ENCODE measurements at places on chromosomes 7 and 10. TPM values are rescaled to one million over a fixed set of nuclear protein-coding genes. Genes with fewer than 3 reads are reported as not detected.

The HOXA2 gene
- total RNA-seq: 1.6 TPM

The SDHAF3 gene
- total RNA-seq: 12.8 TPM

The GJC3 gene
- not detected for total RNA-seq

The RSPH10B gene
- not detected for total RNA-seq

The SLC13A4 gene
- not detected for total RNA-seq

The EPHB4 gene
- total RNA-seq: 36.4 TPM

The INA gene
- 6.4 TPM for total RNA-seq

The ATP5MK gene
- 101 TPM for total RNA-seq

The RBM20 gene
- under 0.01 TPM for total RNA-seq

The TRIM8 gene
- 25.5 TPM for total RNA-seq

The SORBS1 gene
- total RNA-seq: 0.18 TPM

The SH2D4B gene
- total RNA-seq: not detected

The PIP4K2A gene
- total RNA-seq: 18.1 TPM

The MOGAT3 gene
- not detected for total RNA-seq

The STRIP2 gene
- 2.2 TPM for total RNA-seq

The RNF133 gene
- total RNA-seq: under 0.01 TPM

The PTF1A gene
- not detected for total RNA-seq

Data from IMR-90 (cell line).